ENCODE measurements at places on chromosomes 6 and 20.

GRCh38 chr20:33002087-33002808 lies 2.0 kb downstream of the SUN5 start:
- no peak for DNase-seq

GRCh38 chr6:148223424-148223842 lies 119.2 kb upstream of the SASH1 start:
- DNase-seq = no peak

DNA sequence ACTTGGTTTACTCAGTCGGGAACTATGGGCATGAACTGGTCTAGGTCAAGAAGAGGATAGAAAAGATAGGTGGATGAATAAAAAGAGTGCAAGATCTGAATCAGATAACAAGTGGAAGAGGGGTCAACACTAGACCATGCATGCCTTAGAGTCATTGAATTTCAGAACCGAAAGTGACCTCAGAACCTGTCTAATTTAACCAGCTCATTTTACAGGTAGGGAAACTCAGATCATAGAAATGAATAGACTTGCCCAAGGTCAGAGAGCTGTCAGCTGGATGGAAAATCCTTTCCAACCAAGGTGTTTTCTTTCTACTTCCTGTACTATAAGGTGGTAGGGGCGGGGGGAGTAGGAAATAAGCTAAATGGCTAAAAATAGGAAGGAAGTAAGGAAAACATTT lies 121.4 kb upstream of the ADGRF1 start:
- no peak for DNase-seq

GRCh38 chr6:167420177-167420576 lies 95.3 kb downstream of the TTLL2 start:
- no peak for DNase-seq

GRCh38 chr6:139091826-139092225 lies 43.1 kb upstream of the HECA start:
- DNase-seq = no peak

- DNase-seq = peak; percentile 60
Measured at GRCh38 chr6:52233975-52234823, 10.1 kb downstream of the IL17F start.

DNA sequence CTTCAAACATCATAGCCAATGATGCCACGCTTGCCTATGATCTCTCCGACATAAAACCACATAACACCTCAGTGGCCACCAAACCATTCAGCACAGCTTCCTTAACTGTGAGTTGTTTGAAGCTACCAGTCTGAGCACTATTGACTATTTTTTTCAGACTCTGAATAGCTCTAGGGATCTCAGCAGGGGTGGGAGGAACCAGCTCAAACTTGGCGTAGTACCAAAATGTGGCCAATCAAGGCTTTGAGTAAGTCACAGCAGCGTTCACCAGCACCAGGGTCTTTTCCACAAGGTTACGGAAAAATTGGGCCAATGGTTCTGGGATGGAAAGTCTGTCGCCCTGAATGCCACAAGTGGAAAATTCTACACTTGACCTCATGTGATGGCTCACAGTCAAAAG lies 70.6 kb downstream of the SMPDL3A start:
- no peak for DNase-seq

- no peak for DNase-seq
Measured at GRCh38 chr20:49986049-49986448, 3.3 kb downstream of the SNAI1 start.

DNA sequence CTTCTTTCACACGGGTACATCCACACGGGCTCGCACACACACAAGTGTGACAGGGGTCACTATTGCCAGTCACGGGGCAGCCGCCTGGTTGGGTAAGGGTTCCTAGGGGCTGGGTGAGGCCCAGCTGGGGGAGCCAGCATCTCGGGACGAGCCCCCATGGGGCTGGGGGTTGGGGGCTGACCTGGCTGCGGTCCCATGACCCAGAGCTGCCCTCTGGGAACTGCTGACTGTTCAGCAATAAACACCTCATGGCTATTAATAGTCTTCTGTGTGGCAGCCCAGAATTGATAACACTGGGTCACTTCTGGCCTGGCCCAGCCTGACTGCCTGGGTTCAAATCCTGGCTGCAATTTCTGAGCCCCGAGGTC lies 23.8 kb downstream of the VEGFA start:
- DNase-seq = no peak

GRCh38 chr6:69936674-69937363 lies 70.5 kb downstream of the COL19A1 start:
- DNase-seq = no peak

- no peak for DNase-seq
Measured at GRCh38 chr6:7821426-7821825, 89.2 kb downstream of the TXNDC5 start.

- no peak for DNase-seq
Measured at GRCh38 chr6:96911751-96912150, 12.8 kb upstream of the KLHL32 start.

GRCh38 chr6:7685276-7685675 lies 40.6 kb upstream of the BMP6 start:
- DNase-seq = no peak

DNA sequence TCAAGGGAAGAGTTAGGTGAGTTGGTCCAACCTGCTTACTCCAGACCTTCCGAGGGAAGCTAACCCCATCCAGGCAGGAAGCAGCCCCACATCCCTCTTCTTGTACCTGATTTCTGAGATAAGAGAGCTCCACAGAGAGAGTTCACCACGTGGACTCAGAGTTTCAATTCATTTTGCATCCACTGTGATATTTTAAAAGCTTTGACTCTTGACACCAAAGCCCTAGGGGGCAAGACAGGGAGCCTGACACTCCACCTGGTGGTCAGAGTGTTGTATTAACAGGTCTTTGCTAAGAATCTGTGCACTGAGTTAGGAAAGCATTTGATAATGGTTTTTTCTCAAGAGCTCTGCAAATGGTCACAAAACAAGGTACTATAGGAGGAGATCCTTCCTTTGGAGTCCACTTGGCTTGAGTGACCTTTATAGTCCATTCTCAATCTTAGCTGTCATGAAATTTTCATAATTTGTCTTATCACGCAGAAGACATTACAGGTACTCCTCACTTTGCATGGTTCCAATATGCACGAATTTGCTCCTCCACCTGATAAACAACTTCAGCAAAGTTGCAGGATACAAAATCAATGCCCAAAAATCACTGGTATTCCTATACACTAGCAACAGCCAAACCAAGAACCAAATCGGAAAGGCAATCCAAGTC lies 56.2 kb upstream of the RIPOR2 start:
- DNase-seq = peak; percentile 71

GRCh38 chr20:458776-459175 lies 3.6 kb downstream of the TBC1D20 start:
- peak; percentile 12 for DNase-seq

GRCh38 chr6:163243692-163244589 lies 170.6 kb upstream of the QKI start:
- DNase-seq = no peak

- no peak for DNase-seq
Measured at GRCh38 chr6:53043581-53043980, 21.6 kb upstream of the FBXO9 start.

DNA sequence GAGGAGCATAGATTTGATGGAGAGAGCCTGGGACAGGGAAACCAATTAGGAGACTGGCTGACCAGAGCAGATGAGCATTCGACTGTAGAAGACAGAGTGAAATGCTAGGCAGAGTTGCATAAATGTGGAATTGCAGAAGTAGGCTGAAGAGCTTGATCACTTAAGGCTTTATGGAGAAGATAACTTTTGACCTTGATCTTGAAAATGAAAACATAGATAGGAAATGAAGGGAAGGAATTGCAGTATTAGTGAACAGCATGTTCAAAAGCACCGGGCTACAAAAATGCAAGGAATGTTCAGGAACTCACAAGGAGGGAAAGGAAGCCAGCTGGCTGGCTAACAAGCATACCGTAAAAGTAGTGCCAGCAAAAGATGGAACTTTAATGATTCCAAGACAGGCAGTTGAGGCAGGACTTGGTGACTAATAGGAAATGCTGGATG lies 20.5 kb upstream of the LTV1 start:
- DNase-seq = no peak

DNA sequence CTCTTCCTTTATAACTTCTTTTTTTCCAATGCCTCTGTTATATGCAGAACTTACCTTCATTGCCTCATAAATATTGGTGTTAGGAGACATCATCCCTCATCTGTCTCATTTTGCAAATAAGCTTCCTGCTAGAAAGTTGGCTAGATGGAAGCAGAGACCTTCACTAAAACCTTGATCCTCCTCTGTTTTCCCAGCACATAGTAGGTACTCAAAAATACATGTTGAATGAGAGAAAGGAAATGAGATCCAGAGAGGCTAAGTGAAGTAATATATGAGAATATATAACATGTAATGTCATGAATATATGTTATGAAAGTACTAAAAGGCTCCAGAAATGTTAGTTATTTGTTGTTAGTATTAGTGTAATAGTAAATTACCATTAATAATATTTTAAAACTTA lies 91.9 kb downstream of the CDKAL1 start:
- DNase-seq = no peak

DNA sequence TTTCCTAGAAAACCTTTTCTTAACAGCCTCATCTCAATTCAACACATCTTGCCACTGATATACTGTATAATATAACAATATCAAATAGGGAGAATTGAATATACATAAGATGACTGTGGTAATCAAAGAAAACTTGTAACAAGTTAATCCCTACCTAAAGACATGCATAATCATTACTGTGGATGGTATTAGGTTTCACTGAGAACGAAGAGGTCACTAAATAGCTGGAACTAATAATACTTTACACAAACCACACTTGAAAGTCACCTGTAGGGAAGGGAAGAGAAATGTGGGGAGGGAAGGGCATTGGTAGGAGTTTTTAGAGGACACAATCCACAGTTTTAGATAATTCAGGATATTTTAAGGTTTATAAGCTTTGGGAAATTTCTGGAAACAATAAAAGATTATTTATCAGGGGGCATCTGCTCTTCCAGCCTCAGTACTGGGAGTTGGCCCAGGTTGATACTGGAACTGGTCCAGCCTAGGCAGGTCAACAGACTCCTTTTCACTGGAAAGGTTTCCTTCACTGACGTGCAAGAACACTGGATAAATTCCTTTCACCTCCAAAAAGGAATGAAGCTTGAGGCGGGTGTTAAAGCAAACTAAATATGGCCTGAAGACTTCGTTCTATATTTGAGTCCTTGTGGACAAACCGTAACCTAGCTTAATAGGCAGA lies 44.0 kb downstream of the MAP7 start:
- DNase-seq = no peak

GRCh38 chr6:381742-382461 lies 9.7 kb upstream of the IRF4 start:
- DNase-seq = no peak

- DNase-seq = no peak
Measured at GRCh38 chr6:17945111-17945510, 42.3 kb downstream of the KIF13A start.

- DNase-seq = peak; percentile 18
Measured at GRCh38 chr20:20666359-20666758, 46.1 kb downstream of the RALGAPA2 start.

DNA sequence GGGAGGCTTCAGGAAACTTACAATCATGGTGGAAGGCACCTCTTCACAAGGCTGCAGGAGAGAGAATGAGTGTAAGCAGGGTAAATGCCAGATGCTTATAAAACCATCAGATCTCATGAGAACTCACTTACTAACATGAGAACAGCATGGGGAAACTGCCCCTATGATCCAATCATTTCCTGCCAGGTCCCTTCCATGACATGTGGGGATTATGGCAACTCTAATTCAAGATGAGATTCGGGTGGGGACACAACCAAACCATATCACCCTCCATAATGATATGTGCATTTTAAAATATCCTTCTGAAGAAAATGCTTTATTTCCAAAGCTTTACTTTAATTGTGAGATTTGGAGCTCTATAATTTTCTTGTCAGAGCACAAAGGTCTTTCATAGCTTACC lies 154.1 kb upstream of the CENPW start:
- no peak for DNase-seq

GRCh38 chr6:107633680-107634323 lies 143.9 kb downstream of the SOBP start:
- no peak for DNase-seq

DNA sequence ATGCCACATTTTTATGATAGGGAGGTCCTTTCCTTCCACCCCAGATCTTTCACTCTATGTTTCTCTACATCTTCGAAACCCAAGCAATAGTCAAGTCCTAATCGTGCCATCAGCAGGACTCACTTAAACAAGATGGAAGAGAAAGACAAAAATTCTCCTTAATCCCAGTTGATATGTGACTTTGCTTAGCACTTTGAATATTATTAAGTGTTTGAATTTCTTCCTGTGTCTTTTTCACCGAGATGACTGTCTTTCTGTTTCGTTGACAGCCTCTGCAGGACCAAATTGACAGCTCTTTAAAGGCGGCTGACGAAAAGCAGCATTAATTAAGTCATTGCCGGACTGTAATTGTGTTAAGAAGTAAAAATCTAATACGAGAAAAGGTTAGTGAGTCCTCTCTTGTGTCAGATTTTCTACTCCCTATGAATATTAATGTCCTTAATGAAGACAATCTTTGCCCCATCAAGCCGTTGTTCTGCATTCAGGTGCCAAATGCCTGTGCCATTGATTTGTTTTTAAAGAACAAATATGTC lies 208.8 kb upstream of the TSHZ2 start:
- DNase-seq = no peak

- no peak for DNase-seq
Measured at GRCh38 chr6:53938810-53939209, 144.0 kb downstream of the LRRC1 start.

DNA sequence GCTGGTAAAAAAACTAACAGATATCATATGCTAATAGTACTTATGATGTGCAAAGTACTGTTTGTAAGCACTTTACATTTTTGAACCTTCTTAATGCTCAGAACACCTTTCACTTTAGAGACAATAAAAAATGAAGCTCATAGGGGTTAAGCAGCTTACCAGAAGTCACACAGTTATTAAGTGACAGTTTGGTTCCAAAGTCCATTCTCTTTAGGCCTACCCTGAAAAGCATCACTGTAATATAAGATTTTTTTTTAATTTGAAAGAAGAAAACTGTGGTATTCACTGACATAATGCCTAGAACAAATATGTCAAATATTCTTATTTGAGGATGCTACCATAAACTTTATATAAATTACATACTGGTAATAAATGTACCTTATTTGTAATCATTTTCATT lies 127.6 kb upstream of the RUNX2 start:
- no peak for DNase-seq

GRCh38 chr20:56391596-56392131 lies 351 bp downstream of the AURKA start:
- no peak for DNase-seq

- no peak for DNase-seq
Measured at GRCh38 chr20:7723284-7723683, 217.0 kb downstream of the HAO1 start.

Data from Kasumi-1 (cell line).